A549 (cell line): ENCODE measurements at places on chromosomes 1 and 21. TPM values are rescaled to one million over a fixed set of nuclear protein-coding genes. Genes with fewer than 3 reads are reported as not detected.

- no peak for DNase-seq
Observed at GRCh38 chr1:191963781-191964455, 194.3 kb upstream of the RGS18 start.

DNA sequence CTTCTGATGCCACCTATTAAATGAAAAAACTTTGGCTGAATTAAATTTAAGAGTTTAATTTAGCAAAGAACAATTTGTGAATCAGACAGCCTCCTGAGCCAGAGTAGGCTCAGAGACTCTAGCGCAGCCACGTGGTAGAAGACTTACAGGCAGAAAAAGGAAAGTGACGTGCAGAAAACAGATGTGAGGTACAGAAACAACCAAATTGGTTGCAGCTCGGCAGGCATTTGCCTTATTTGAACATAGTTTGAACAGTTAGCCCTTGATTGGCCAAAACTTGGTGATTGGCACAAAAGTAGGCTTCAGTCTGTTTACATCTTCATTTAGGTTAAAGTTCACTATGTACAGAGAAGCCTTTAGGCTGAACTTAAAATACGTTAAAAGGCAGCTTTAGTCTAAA is 22.9 kb downstream of the TCP10L start:
- DNase-seq: no peak

Gene CYP4Z1
- polyA plus RNA-seq: not detected in 3 replicates

DNA sequence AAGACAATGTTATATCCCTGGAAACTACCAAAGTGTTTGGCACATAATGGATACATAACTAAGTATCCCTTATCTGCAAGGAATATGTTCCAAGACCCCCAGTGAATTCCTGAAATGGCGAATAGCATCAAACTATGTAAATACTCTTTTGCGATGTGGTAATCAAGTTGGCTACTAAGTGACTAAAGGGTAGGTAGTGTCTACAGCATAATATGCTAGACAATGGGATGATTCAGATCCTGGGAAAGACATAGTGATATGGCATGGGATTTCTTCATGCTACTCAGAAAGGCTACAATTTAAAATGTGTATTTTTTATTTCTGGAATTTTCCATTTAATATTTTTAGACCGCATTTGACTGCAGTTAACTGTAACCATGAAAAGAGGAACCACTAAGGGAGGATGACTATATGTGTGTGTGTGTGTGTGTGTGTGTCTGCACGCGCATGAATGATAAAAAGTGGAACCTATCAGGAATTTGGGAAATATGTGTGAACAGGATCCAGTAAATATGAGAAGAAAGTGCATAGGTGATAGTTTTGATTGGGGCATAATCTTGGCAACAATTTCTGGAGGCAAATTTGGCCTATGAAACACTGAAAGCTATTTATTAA is 1899.9 kb downstream of the NCAM2 start:
- DNase-seq: no peak

DNA sequence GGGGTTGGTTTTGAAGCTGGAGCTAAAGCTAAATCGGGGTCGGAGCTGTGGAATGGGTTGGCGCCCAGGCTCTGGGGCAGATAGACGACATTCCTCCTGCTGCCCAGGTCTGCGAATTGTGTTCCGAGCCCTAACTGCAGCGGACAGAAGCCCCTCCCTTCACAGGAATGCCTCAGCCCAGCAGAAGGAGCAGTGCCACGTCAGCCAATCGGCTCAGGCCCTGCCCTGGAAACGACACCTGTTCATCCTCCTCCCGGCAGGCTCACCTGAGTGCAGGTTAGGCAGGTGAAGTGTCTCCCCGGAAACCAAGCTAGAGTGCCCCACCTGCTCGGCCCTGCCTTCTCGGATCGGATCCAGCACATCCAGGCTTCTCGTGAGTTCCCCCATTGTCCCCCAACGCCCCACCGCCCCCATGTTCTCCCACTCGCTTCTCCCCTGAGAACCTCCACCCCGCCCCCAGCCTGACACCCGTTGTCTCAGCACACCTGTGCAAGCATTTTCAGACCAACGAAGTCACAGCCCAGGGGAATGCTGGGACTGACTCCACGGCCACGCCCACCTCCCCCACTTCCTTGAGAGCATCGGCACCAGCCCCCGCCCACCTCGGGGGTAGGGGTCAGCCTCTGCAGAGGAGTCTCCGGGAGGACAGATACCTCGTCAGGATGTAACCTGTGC is 775 bp downstream of the TMEM125 start:
- DNase-seq: no peak

- DNase-seq: no peak
Observed at GRCh38 chr1:206662396-206663092, 22.2 kb upstream of the MAPKAPK2 start.

DNA sequence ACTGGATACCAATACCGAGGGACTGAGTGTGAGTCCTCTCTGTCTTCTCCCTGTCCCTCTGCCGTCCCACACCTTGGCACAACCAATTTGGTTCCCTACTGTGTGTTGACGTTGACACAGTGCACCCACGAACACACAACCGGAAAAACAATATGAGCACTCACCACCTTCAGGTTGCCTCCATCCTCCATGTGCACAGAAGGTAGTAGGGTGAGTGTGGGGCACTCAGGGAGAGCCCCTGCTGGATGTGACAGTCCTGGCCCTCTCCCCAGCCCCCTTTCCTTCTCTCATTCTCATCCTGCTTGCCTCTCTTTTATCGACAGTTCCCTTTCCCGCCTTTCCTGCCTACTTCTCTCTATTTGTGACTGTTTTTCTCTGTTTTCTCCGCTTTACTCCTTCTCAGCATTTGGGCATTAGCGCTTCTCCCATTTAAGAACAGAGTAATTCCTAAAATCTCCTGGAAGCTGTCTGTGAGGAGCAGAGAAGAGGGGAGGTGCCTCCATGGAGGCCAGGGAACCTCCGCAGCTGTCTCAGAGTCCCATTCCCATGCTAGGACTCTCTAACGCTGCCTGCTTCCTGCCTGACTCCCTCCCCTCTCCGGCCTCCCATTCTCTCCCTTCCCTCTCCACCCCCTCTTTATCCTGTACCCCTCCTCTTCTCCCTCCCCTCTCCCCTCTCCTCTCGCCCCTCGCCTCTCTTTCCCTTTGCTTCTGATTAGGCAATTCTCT is 16.4 kb downstream of the CADM3 start:
- DNase-seq: no peak

Gene PRMT2
- polyA plus RNA-seq: 68.8 to 75.3 TPM (median 75.1 TPM) in 3 replicates

DNA sequence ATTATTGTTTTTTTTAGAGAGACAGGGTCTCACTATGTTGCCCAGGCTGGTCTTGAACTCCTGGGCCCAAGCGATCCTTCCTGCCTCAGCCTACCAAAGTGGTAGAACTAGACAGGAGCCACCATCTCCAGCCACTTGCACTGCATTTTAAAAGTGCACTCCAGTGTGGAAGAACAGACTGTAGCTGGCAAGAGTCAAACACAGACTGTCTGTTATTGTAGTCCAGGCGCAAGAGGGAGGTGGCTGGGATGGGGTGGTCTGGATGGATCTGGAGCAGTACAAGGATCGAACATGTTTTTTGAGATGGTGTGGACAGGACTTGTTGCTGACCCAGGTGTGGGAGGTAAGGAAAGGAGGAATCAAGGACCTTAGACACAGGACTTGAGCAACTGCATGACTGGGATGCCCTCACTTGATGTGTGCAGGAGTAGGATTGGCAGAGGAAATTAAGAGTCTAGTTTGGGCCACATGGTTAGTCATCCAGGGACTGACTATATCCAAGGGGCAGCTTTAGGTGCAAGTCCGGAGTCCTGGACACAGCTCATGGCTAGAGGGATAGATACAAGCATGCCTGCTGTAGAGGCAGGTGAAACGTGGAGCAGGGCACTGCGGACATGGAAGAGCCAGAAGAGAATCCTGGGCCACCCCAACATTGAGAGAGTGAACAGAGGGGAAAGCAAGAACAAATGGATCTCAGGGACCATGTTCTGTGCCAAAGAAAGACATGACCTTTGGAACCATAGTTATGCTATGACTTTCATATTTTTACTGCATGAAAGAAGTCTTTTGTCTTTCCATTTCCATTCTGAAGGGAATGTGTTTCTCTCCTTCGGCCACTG is 42.0 kb downstream of the ELK4 start:
- no peak for DNase-seq

Gene OR2M3
- not detected in 3 replicates for polyA plus RNA-seq

GRCh38 chr21:37412603-37413360 is 46.2 kb downstream of the DYRK1A start:
- DNase-seq: no peak

Gene SLAMF7
- polyA plus RNA-seq: 1.8 to 2.2 TPM (median 2.0 TPM) in 3 replicates
